Naive B cell (primary cell): ENCODE measurements at places on chromosomes 5 and 9. TPM values are rescaled to one million over a fixed set of nuclear protein-coding genes. Genes with fewer than 3 reads are reported as not detected.

The CARD9 gene
- polyA plus RNA-seq, result 0.52 TPM

The SPAG8 gene
- 1.5 TPM for polyA plus RNA-seq

GRCh38 chr9:107751567-107752210 lies 262.1 kb upstream of the KLF4 start:
- H3K27me3 ChIP-seq, result no peaks in the 10 kb centered on the region
- peaks cover 3% of the 10 kb centered on the region for H3K4me1 ChIP-seq
- DNase-seq, result no peak
- no peaks in the 10 kb centered on the region for H3K36me3 ChIP-seq
- no peak overlapping the region for H3K27ac ChIP-seq

DNA sequence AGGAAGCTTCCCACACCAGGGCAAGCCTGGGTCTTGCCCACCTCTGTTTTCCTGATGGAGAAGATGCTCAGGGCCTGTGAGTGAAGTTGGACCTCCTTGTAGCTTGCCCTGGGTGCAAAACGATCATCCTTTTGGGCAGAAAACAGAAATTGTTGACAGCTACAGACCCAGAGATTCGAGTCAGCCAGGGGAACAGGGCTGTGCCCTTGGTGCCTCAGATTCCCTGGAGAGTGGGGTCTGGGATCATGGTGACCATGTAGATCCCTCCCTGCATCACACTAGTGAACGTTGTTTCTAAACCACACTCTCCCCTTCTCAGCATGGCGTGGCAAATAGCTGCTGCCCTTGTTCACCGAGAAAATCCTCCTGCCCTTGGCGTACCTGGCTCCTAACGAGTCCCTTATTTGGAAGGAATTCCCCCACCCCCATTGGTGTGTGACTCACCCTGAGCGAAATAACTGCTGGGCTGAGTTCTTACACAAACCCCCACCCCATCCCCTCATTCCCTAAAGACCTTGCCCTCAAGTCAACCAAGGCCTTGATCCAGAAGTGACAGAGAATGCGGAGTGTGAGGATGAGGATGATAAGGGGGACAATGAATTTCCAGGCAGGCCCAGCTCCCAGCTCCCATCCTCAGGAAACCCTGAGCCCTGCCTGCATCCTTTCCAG lies 1.1 kb upstream of the DCANP1 start:
- H3K36me3 ChIP-seq, result no peaks in the 10 kb centered on the region
- no peak for DNase-seq
- peaks cover 12% of the 10 kb centered on the region for H3K27me3 ChIP-seq
- H3K4me1 ChIP-seq, result peaks cover 16% of the 10 kb centered on the region
- no peak overlapping the region for H3K4me3 ChIP-seq
